ENCODE measurements at places on chromosomes 5 and 9.

- no peak for DNase-seq
Measured at GRCh38 chr5:54080831-54081230, 229.5 kb downstream of the ARL15 start.

- no peak for DNase-seq
Measured at GRCh38 chr9:25857147-25857546, 178.9 kb upstream of the TUSC1 start.

GRCh38 chr5:142170254-142170953 lies 61.8 kb downstream of the NDFIP1 start:
- no peak for DNase-seq

DNA sequence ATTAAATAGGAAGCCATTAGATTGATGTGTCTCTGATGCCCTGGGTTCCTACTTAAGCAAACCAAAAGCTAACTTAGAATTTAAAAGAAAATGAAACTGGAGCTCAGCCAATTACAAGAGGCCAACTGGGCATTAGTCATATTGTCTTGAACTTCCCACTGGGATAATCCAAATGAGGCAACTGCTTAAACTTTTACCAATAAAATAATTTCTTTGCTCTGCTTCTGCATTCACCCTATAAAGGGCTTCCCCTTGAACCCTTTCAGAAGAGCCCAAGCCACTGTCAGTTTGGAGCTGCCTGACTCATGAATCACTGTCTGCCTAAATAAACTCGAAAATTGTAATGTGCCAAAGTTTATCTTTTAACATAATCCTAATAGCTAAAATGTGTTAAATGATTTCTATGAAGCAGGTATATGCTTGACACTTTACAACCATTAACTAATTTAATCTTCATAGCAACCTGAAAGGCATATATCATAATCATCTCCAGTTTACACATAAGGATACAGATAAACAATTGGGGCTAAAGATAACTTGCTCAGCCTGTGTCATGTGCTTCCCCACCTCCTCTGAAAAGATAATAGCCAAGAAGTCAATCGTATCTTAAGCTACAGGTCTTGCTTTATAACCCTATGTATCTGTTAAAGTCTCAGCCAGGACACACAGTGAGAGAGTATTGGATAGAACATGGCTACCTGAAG lies 11.5 kb downstream of the GPR150 start:
- no peak for DNase-seq

DNA sequence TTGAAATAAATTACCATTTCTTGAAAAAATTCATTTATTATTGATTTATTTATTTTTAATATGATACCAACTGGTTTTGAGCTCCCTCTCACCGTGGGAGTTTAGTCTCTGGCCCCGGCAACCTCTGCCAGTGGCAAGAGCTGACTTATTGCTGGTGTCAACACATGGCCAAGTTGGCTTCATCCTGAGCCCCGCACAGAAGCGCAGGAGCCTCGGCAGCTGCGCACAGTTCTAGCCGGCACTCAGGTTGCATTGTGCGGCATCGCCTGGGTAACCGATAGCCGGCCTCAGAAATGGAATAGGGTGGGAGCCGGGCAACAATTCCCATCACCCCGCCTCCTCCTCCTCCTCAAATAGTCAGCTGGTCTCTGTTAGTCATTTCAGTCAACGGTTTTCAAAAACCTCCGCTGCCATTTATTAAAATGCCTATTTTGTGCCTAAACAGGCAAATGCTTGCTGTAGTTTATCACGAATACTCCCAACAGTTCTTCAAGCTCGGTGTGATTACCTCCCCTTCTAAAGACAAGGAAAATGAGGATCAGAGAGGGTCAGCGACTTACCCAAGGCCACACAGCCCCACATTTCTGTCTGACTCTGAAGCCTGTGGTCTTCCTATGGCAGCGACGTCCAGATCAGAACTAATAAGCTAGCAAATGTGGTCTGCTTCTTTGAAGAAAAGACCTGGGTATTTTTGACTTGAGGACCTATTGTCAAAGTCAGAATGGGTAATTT lies 15.7 kb upstream of the MSX2 start:
- no peak for DNase-seq

DNA sequence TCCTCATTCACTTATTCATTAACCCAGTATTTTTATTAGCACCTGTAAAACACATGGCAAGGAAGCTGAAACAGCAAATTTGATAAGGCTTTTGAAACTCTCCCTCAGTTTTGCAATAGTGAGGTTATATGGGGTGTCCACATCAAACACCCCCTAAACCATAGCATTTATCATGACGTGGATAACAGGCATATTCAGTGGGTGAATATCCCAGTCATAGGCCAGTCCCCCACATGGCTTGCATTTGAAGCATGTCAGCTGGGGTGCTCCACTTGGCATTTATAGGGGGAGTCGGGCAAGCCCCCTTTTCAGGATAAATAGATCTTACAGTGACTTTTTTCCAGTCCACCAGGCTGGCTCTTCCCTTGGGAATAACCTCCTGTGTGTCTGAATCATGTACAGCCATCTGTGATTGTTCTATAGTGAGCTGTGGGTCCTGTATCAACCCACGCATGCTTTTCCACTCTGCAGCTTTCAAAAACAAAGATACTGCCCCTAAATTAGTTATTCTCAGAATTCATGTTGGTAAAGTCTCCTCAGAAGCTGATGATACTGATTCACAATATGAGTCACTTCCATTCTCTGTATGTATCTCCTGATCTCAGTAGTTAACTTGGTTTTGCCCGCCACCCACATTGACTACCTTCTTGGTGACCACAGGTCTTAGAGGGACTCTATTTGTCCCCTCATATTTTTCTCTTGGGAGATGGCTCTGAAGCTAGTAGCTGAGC lies 84.4 kb upstream of the SPIN1 start:
- DNase-seq = no peak

- no peak for DNase-seq
Measured at GRCh38 chr5:5344051-5344571, 78.4 kb upstream of the ICE1 start.

- no peak for DNase-seq
Measured at GRCh38 chr9:36488389-36488756, 84.3 kb upstream of the MELK start.

GRCh38 chr5:160382346-160382745 lies 11.9 kb upstream of the C1QTNF2 start:
- peak; percentile 40 for DNase-seq

GRCh38 chr9:125460883-125461635 lies 199.4 kb downstream of the GAPVD1 start:
- DNase-seq = no peak

- peak; percentile 66 for DNase-seq
Measured at GRCh38 chr9:95171001-95171400, 146.5 kb downstream of the FANCC start.

GRCh38 chr5:1538741-1539392 lies 15.1 kb upstream of the LPCAT1 start:
- no peak for DNase-seq

DNA sequence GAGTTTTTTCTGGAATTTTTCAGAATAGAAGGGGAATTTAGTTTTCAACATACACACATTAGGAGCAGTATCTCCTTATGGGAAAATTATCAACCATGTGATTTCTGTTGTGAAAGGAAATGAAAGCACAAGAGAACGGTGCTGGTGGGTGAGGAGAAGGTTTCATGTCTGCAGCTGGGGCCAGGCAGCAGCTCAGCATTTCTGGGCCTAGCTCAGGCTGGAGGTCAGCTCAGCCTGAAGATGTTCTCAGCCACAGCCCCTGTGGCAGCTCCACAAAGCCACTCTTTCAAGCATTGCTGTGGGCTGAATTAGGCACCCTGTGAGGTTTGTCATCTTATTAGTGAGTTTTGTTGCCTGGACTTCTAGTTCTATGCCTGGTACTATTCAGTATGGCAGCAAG lies 90.3 kb downstream of the DIRAS2 start:
- DNase-seq = no peak

DNA sequence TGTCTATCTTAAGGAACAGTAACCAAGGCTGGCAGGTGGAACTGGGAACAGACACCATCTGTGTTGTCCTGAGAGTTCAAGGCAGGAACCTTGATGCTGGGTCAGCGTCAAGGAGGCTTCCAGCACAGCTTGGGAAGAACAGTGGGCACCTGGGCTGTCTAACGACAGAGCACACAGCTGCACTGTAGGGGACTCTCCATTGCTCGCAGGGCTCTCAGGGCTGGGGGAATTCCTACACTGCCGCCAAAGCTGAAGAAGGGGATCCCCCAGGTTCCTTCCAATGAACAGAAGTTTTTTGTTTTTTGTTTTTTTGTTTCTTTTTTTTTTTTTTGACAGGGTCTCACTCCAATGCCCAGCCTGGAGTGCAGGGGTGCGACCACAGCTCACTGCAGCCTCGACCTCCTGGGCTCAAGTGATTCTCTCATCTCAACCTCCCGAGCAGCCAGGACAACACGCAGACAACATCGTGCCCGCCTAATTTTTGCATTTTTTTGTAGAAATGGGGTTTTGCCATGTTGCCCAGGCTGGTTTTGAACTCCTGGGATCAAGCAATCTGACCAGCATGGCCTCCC lies 81.9 kb downstream of the PTPN3 start:
- DNase-seq = no peak

- no peak for DNase-seq
Measured at GRCh38 chr5:40776658-40776977, 20.9 kb upstream of the TTC33 start.

- DNase-seq = peak; percentile 27
Measured at GRCh38 chr9:23278561-23278960, 547.5 kb downstream of the ELAVL2 start.
